Activated CD8-positive, alpha-beta memory T cell treated with anti-CD3 and anti-CD28 coated beads for 1 hour (primary cell): ENCODE measurements at places on chromosomes 5 and 9.

GRCh38 chr5:67366276-67366675, 169.7 kb upstream of the CD180 start:
- no peak for DNase-seq

DNA sequence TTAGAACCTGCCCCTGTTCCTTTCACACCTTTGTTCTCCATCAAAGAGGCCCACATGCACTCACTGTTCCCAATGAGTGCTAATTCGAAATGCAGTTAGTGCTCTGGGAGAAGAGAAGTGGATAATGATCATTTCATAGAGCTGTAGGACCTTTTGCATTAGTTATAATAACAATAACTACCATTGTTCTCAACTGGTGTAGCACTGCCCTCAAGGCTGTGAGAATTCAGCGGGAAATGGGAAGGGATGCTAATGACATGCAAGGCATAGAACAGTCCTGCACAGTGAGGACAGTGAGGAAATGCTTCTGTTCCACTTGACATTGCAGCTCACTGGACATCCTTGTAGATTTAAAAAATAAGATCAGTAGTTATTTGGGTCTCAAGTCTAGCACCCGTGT, 187.4 kb downstream of the FBXL7 start:
- no peak for DNase-seq

DNA sequence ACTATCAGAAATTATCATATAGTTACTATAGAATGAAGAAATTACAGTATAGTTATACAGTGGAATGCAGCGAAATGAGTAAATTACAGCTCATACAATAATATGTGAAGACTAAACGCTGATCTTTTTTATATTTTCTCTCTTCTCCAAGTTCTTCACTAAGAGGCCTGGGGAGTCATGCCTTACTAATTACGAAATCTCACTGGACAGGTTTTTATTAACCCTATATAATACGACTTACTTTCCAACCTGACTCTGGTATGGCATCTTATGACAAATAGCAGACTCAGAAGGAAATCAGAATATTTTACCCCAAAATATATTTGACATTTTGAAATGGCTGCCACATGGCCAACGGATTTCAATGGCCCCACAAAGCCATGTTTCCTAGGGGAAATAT, 9.1 kb downstream of the CARNMT1 start:
- DNase-seq: no peak

DNA sequence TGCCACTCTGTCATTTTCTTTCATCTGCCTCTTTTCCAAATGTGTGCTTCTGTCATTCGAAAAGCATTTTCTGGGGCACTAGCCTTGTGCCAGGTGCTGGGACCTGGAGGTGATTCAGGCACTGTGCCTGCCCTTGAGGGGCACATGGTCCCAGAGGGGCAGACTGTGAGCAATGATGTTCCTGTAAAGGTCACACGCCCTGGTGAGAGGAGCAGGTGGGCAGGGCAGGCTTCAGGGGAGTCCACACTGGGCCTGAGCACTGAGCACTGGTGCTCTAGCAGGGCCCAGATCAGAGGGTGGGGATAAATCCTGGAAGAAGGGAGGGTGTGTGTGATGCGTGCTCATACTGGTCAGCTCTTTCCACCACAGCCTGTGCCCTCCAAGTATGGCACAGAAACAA, 77.8 kb downstream of the COL15A1 start:
- no peak for DNase-seq

DNA sequence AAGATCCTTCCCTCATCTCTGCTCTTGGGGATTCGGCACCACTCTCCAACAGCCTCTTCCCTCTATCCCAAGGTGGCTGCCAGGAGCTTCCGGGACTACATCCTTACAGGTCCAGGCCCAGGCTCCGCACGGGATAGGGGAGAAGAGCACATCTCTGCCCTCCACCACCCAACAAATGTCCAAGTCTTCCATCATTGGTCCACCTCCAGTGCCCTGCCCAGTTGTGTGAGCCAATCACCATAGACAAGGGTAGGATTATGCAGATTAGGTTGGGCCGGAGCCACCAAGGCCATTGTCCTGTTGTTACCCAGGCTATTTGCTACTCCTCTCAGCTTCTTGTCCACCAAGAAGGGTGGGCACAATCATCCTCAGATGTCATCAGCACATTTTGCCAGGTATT, 9.1 kb downstream of the UNC5A start:
- no peak for DNase-seq

GRCh38 chr5:101678481-101679193, 617.4 kb downstream of the SLCO4C1 start:
- no peak for DNase-seq

GRCh38 chr5:77568082-77568481, 70.4 kb downstream of the OTP start:
- no peak for DNase-seq

DNA sequence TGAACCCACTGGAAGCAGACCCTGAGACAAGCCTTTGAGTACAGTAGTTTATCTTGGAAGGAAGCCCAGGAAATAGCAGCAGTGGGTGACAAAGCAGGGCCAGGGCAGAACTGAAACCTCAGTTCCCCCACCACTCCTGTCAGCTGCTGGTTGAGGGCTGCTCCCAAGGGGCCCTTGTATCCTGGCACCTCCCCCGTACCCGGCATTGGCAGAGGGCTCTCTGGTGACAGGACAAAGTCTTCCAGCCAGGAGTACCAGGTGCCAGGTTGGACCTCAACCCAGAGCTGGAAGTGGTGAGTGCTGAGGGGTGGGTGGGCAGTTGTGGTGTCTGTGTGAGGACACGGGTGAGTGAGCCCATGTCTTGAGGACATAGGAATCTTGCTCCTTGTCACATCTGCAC, 123.3 kb downstream of the PHF2 start:
- DNase-seq: no peak

GRCh38 chr9:91180240-91180929, 181.3 kb downstream of the AUH start:
- DNase-seq: no peak

- no peak for DNase-seq
Measured at GRCh38 chr5:83038924-83039323, 38.3 kb downstream of the TMEM167A start.

DNA sequence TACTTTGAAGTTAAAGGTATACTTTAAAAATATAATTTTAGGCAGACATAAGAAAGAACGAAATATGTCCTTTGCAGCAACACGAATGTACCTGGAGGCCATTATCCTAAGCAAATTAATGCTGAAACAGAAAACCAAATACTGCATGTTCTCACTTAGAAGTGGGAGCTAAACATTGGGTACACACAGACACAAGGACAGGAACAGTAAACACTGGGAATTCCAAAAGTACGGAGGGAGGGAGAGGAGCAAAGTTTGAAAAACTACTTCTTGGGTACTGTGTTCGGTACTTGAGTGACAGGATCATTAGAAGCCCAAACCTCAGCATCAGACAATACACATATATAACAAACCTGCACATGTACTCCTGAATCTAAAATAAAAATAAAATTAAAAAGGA, 40.9 kb downstream of the TJP2 start:
- no peak for DNase-seq

DNA sequence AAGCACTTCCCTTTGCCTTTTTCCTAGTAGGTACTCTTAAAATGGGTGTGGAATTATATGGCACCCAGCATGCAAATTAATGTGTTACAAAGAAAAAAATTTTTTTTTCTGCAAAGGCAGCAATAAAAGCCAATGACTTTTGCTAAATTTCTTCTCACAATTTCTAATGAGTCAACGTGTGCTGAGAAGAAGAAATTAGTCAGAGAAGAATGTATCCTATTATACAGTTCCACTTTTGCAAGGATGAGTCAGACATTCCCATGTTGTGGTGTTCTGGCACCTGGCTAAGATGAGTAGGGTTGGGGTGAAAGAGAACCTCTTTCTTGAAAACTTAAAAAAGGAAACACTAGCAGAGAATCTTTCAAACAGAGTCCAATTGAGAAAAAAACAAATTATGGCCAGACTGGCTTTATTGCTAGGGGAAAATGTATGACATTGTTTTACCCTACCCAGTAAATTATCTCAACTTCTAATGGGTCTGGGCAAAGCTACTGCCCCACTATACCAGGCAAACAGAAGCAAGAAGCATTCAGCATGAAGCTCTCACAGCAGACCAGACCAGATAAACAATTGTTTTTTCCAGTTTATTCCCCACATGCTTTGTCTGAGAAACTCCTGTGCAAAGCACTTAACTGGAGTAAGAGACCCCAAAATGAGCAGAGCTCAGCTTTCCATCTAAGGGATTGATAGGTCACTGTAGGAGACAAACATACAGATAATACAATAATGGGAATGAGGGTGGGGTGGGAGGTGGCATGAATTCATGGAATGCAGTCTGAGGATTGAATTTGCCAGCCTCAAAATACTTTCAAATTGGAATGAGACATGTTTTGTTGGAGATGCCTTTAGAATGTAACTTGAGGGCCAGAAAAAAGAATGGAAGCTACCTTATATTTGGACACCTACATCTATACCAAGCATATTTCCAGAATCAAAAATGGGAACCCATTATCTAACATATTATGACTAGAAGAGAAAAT, 220.8 kb upstream of the RFX3 start:
- DNase-seq: no peak

- DNase-seq: no peak
Measured at GRCh38 chr5:58944221-58944620, 361.3 kb downstream of the RAB3C start.
